ENCODE measurements at places on chromosomes 5 and 9.

DNA sequence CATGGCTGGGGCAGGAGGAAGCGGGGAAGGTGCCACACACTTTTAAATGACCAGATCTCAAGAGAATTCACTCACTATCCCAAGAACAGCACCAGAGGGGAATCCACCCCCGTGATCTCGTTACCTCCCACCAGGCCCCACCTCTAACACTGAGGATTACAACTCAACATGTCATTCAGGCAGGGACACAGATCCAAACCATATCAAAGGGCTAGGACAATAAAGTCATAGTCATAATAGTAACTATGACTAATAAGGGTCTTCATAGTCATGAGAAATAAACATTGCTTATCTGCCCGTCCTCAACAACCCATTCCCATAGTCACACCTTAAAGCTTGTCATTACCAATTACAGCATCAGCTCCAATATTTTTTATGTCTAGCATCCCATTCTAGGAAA, 65.3 kb upstream of the SMC2 start:
- H3K36me3 ChIP-seq: no peaks in the 10 kb centered on the region
- no peak overlapping the region for H3K27ac ChIP-seq
- no peak for DNase-seq

- H3K36me3 ChIP-seq: no peaks in the 10 kb centered on the region
- H3K27ac ChIP-seq: no peak overlapping the region
- no peak overlapping the region for H3K4me3 ChIP-seq
- DNase-seq: no peak
Measured at GRCh38 chr5:176703857-176704256, 56.6 kb downstream of the TSPAN17 start.

- peaks cover 1% of the 10 kb centered on the region for H3K4me1 ChIP-seq
- H3K36me3 ChIP-seq: no peaks in the 10 kb centered on the region
- H3K27me3 ChIP-seq: no peaks in the 10 kb centered on the region
- H3K4me3 ChIP-seq: no peak overlapping the region
Measured at GRCh38 chr5:19777363-19777762, 210.6 kb downstream of the CDH18 start.

- no peaks in the 10 kb centered on the region for H3K36me3 ChIP-seq
- no peak overlapping the region for H3K4me3 ChIP-seq
- no peaks in the 10 kb centered on the region for H3K4me1 ChIP-seq
- H3K27me3 ChIP-seq: no peaks in the 10 kb centered on the region
- no peak overlapping the region for H3K27ac ChIP-seq
- DNase-seq: no peak
Measured at GRCh38 chr5:54556141-54556540, 38.6 kb downstream of the SNX18 start.

DNA sequence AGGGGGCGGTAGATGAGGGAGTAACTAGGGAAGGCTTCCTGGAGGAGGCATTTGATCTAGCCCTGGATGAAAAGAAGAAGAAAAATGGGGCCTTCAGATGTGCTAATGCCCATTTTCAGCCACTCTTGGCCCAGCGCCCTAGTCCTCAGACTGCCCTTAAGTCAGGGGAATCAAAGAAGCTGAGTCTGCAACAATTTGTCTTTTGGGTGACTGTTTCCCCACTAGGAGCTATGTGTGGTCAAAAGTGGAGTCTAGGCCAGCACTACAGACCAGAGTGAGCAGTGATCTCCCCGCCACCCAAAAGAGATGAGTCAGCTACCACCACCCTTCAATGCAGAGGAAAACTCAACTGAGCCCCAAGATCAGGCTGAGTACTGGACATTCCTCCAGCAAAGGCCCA, 542.1 kb downstream of the BNC2 start:
- H3K4me3 ChIP-seq: no peak overlapping the region
- H3K27ac ChIP-seq: no peak overlapping the region
- H3K27me3 ChIP-seq: no peaks in the 10 kb centered on the region
- no peaks in the 10 kb centered on the region for H3K36me3 ChIP-seq

DNA sequence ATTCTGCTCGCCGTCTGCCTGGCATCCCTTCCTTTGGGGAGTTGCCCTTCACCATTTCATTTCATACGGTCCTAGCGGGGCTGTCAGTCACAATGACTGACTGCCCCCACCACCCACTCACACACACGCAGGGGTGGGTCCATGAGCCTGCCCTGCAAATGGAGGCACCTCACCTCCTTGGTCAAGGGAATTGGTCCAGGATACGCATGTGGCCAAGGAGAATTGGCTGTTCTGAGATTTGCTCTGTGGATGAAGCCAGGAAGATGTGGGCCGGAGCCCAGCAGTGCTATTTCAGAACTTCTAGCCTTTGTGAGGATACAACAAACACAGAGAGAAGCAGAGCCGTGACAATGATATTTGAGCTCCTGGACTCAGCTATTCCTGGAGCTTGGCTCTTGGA, 17.0 kb downstream of the C1QTNF2 start:
- H3K27me3 ChIP-seq: no peaks in the 10 kb centered on the region
- H3K27ac ChIP-seq: no peak overlapping the region
- no peak for DNase-seq
- no peaks in the 10 kb centered on the region for H3K36me3 ChIP-seq

DNA sequence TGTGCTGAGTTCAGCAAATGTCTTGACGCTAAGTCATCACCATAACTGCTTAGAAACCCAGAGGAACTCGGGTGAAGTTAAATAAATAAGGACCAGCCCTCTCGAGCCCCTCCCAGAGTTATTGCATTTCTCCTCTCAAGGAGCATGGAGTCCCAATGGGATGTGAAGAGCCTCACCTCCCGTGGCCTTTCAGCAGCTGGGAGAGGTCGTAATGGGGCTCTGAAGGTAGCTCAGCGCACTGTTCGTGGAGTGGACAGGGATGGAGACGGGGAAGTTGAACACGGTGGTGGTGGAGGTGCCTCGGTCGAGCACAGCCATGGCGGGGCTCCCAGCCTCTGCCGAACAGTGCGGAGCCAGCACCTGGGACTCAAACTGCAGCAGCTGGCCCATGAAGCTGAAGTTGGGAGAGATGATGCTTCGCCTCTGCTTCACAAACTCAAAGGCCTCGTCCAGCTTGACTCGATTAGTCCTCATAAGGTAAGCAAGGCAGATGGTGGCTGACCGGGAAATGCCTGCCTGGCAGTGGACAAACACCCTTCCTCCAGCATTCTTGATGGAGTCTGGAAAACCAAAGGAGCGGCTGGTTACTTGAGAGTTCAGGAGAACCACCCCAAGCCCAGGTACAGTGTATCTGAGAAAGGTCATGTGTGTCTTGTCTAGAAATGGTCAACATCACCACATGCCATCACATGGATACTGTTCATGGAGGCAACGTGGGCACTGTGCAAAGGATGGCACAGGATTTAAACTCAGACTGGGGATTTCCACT, 2.2 kb downstream of the DUSP1 start:
- H3K36me3 ChIP-seq: peaks cover 8% of the 10 kb centered on the region
- H3K4me3 ChIP-seq: no peak overlapping the region

- no peak for DNase-seq
- no peak overlapping the region for H3K4me3 ChIP-seq
- H3K36me3 ChIP-seq: no peaks in the 10 kb centered on the region
- no peak overlapping the region for H3K27ac ChIP-seq
Measured at GRCh38 chr5:16528382-16529110, 62.9 kb upstream of the ZNF622 start.

DNA sequence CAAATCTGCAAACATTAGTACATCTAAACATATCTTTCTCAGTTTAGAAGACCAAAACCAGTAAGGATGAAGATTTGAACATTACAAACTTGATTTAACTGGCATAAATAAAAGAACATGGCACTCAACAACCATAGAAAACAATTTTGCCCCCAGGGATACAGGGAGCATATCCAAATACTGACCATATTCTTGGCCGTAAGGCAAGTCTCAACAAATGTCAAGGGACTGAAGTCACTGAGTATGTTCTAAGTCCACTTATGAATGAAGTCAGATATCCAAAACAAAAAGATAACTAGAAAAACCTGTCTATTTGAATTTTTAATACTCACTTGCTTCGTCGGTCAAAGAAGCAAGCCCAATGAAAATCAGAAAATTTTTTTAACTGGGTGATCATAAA, 14.1 kb downstream of the FEM1C start:
- H3K27me3 ChIP-seq: no peaks in the 10 kb centered on the region
- no peaks in the 10 kb centered on the region for H3K36me3 ChIP-seq
- no peaks in the 10 kb centered on the region for H3K4me1 ChIP-seq
- no peak overlapping the region for H3K27ac ChIP-seq
- no peak for DNase-seq

GRCh38 chr9:137919649-137920141, 42.1 kb downstream of the CACNA1B start:
- no peak overlapping the region for H3K4me3 ChIP-seq
- H3K27ac ChIP-seq: no peak overlapping the region

DNA sequence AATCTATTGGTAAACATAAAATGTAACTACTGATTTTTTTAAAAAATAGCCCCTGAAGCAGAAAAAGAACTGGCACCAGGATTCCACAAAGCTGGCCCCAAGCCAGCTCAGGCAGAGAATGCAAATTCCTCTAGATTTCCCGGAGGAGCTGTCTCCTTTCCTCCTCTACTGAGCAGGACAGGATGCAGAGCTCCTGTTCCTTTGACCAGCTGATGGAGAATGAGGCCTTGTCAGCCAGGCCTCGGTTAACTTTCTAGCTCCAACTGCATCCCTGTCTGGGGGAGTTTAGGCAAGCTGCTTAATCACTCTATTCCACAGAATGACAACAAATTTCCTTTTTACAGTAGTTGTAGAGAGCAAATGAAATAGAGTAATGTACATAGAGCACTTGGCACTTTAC, 155.5 kb downstream of the GNAQ start:
- no peaks in the 10 kb centered on the region for H3K36me3 ChIP-seq
- no peak for DNase-seq
- H3K4me1 ChIP-seq: no peaks in the 10 kb centered on the region
- H3K4me3 ChIP-seq: no peak overlapping the region
- H3K27ac ChIP-seq: no peak overlapping the region

DNA sequence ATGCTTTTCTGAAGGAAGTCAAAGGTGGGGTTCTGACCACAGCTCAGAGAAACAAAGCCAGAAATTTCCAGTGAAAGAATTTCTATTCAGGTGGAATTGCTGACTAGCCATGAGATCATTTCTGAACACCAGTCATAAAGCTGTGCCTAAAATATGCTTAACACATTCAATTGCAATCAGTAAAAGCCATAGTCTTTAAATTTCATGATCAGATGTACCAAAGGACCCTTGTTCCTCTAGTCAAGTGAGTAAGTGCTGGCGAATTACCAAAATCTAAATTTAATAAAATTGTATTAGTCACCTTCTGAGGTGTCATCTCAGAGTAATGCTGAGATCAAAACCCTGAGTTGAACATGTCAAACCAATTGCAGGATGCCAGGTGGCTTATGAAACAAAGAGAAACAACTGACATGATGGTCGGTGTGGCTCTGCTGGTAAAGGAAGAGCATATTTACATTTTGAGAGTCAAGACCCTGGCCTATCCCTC, 334.2 kb upstream of the CCNH start:
- no peak for DNase-seq
- H3K4me1 ChIP-seq: no peaks in the 10 kb centered on the region
- H3K4me3 ChIP-seq: no peak overlapping the region
- no peak overlapping the region for H3K27ac ChIP-seq
- no peaks in the 10 kb centered on the region for H3K27me3 ChIP-seq

- H3K27ac ChIP-seq: no peak overlapping the region
- H3K27me3 ChIP-seq: no peaks in the 10 kb centered on the region
- H3K4me3 ChIP-seq: no peak overlapping the region
- no peak for DNase-seq
- no peaks in the 10 kb centered on the region for H3K36me3 ChIP-seq
- no peaks in the 10 kb centered on the region for H3K4me1 ChIP-seq
Measured at GRCh38 chr9:135053133-135053532, 34.3 kb upstream of the OLFM1 start.

DNA sequence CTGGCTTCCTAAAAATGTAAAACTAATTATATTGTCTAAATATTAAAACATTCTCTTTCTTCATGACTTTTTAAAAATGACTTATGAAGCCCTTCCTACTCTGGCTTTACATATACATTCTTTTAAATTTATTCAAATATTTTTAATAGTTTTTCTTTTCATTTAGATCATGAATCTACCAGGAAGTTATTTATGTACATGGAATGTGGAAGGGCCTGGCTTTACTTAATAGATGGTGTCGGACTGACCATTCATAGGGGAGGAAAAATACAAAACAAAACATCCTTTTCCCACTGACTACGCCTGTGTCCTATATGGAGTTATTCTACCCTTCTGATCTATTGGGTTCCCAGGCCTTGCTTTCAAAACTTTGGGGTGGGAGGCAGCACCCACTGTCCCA, 129.8 kb downstream of the MACROH2A1 start:
- H3K4me1 ChIP-seq: no peaks in the 10 kb centered on the region
- no peak for DNase-seq
- H3K27ac ChIP-seq: no peak overlapping the region
- H3K4me3 ChIP-seq: no peak overlapping the region

DNA sequence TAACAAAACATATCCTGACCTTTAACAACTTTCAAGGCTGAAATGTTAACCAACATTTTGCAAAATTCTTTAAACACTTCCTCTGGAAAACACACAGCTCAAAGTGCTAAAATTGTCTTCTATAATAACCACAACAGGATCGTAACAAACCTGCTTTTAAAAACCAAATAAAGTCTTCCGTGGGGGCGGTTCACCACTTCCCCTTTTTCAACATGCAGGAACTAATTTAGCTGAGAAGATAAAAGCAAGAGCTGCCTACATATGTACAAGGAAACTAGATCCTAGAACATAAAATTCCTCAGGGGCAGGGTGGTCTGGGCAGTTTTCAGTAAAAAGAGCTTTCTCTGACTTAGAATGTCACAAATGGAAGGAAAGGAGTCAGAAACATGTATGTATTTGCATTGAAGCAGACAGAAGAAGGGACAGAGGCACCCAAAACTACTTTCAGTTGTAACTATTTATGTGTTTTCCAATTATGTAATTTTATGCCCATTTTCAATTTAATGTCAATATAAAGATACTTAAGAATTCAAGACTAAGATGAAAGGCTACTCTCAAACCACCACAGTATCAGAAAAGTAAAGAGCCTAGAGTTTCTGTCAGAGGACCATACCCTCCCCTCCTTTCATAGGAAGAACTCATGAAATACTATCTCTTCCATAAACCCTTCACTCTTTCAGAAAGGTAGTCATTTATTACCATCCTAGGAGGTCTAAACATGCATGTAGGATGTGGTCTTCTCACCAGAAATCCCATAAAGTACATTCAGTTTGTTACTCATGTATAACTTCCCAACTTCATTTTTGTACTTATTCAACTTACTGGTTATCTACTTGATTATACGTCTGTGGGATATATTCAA, 185.9 kb upstream of the RASA1 start:
- no peak overlapping the region for H3K27ac ChIP-seq
- H3K4me1 ChIP-seq: no peaks in the 10 kb centered on the region
- H3K36me3 ChIP-seq: no peaks in the 10 kb centered on the region
